GM12878 (cell line): ENCODE measurements at places on chromosomes 12 and 14.

DNA sequence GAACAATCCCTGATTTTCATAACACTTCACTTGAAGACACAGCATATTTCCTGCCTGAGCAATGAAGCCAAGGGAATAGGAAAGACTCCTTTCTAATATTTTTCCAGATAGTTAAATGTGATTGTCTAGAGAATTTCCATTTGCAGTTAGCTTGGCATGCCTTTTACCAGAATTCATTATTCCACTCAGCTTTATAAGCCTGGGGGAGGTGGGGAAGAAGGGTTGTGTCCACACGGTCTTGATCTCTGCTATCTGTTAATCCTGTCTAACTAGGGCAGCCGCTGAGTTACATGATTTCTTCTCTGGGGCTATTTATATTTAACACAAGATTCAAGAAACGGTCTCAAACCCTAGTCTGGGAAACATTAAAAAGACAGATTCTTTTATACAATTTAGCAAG, 146.6 kb upstream of the FSCB start:
- no peak for DNase-seq

DNA sequence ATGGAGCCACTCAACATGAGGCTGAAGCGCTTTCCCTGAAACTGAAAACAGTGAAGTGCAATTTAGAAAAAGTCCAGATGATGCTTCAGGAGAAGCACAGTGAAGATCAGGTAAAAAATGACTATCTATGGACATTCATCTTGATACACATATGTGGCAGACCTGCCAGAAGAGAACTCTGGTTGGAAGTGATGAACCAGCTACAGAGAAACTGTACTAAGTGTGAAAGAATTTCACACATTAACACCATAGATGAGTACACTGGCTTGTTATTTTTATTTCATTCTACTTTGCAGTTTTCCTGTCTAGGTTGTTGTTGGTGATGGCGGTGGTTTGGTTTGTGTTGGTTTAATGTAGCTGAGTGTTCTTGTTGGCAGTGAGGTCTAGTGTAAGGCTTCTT, 174.7 kb downstream of the ESR2 start:
- DNase-seq: no peak

GRCh38 chr14:68604361-68604730, 188.5 kb downstream of the ZFP36L1 start:
- no peak for DNase-seq

- peak; percentile 93 for DNase-seq
These were observed 57.3 kb downstream of the DAD1 start for GRCh38 chr14:22531451-22532344.

DNA sequence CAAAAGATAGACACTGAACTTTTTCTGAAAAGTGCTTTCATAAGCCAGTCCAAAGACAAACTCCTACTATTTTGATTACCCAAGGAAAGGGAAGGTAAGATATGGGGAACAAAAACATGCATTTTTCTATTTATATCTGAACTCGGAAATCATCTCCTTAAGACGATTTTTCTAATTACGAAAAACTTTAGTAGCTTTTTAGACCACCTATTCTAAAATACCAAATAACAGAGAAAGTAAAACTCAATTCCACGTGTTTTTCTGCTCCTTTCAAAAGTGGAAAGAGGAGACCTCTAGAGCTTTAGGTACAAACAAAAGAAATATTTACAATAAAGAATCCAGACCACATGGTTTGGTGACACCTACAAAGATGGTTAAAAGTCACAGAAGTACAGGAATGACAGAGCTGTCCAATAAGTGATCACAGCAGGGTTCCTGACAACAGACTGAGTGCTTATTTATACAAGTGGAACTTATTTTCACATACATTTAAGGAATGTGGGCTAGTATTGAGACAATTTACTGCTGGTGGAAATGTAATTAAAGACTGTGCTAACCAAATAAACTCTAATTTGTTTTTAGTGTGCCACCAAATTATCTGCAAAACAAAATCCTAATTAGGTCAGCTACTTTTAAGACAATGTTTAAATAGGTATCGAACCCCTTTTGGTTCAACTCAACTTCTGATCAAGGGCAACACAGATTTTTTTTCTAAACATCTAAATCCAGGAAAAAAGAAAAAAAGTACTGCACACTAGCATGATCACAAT, 2.4 kb downstream of the LRIG3 start:
- no peak for DNase-seq

DNA sequence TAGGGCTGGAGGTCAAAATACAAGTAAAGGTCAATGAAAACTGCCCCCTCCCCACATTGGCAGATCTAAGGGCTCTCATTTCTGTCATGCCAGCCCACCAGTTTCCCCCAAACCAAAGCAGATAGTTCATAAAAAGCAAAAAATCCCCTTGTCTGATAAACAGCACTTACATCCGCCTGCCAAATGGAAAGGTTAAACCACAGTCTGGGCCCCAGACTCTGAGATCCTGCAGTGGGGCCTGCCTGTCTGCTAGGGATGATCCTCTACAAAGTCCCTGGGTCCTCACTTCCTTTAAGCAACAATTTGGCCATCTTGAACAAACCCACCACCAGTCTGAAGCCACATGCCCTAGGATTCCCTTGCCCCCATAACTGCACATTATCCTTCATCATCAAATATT, 9.7 kb upstream of the RPS26 start:
- no peak for DNase-seq

- no peak for DNase-seq
These were observed 43.6 kb downstream of the ETV6 start for GRCh38 chr12:11693067-11693466.

DNA sequence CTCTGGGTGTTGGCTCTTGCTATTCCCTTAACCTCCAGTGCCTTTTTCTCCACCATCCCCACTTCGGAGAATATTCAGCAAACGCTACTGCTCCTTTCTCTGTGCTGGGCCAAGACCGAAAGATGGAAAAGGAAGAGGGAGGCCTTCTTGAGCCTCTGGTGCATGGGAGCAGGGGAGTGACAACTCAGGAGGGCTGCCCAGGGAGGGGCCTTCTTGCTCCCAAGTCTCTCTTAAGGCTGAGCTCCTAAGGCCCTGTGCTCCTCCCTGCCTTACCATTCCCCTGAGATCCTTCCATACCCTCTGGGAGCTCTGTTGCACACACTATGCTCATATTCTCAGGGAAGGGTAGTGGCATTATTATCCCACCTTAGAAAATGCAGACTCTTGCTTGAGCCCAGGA, 34.9 kb downstream of the SH2B3 start:
- no peak for DNase-seq

- no peak for DNase-seq
These were observed 182.7 kb upstream of the EEA1 start for GRCh38 chr12:93111773-93112172.

GRCh38 chr12:53736592-53736991, 9.3 kb upstream of the CALCOCO1 start:
- DNase-seq: no peak

- DNase-seq: no peak
These were observed 1.5 kb upstream of the GPR65 start for GRCh38 chr14:88003425-88003824.

DNA sequence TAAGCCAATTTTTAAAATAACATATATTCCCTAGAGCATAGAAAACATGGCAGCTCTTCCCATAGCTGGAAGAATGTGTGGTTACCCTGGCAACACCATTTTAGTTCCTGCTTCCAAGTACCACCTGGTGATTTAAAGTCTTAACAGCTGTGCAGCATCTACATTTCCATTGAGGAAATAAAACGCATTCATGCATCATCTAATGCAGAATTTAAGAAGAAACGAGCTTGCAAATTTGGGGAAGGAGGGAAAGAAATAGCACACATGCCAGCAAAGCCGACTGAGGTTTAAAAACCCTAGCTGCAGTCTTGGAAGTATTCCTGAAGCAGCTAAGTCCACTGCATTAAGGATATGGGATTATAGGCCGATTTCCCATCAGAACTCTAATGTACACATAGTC, 22.8 kb upstream of the SLC38A2 start:
- DNase-seq: no peak

DNA sequence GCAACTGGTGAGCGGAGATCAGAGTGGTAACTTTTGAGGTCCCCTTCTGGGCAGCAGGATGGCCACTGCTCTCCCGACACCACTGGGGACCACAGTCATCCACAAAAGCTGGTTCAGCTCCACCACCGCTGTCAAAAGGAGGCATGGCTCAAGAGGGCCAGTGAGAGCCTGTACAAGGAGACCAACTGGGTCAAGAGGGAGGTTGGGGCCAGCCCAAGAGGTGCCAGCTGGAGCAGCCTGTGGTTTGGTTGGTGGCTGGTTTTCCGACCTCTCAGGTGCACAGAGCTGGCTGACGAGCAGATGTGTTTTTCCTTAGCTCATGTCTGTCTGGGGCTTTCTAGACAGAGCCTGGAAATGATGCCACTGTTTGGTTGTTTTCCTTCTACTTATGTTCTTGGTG, 60.1 kb downstream of the ERH start:
- DNase-seq: no peak

DNA sequence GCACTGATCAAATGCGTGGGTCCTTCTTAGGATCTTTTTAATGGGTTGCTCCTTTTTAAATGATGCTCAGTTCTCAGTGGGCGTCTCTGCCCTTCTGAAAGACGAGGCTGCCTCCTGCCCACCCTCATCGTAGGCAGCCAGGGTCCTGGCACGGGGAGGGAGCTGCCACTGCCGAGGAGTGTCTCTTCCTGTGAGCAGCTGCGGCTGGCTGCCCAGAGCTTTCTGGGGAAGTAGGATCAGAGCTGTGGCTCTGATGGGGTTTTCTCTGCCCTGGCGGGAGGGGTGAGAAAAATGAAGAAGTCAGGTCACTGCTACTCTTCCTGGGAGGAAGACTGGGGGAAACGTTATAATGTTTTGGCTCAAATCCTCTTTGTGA, 31.1 kb upstream of the BEGAIN start:
- no peak for DNase-seq

GRCh38 chr14:99521176-99522024, 40.2 kb downstream of the CCNK start:
- DNase-seq: no peak

DNA sequence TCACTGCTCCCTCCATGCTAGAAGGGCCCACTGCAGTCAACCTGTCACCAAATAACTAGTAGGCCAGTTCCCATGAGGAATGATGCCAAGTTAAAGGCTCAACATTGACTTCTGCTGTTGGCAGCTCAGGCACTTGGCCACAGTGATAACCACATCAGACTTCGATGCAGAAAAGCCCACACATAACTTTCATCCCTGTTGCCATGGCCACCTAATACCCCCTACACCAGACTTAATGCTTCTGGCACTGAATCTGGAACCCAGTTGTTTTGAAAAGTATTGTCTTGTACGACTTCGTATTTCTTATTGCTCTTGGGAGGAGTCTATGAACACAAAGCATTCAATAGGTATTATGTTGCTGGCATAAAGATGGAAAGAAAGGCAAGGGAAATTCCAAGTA, 44.3 kb upstream of the HELB start:
- DNase-seq: no peak

GRCh38 chr14:57574617-57575288, 81.1 kb upstream of the CCDC198 start:
- no peak for DNase-seq

GRCh38 chr12:124736115-124737039, 127.3 kb downstream of the SCARB1 start:
- DNase-seq: no peak

DNA sequence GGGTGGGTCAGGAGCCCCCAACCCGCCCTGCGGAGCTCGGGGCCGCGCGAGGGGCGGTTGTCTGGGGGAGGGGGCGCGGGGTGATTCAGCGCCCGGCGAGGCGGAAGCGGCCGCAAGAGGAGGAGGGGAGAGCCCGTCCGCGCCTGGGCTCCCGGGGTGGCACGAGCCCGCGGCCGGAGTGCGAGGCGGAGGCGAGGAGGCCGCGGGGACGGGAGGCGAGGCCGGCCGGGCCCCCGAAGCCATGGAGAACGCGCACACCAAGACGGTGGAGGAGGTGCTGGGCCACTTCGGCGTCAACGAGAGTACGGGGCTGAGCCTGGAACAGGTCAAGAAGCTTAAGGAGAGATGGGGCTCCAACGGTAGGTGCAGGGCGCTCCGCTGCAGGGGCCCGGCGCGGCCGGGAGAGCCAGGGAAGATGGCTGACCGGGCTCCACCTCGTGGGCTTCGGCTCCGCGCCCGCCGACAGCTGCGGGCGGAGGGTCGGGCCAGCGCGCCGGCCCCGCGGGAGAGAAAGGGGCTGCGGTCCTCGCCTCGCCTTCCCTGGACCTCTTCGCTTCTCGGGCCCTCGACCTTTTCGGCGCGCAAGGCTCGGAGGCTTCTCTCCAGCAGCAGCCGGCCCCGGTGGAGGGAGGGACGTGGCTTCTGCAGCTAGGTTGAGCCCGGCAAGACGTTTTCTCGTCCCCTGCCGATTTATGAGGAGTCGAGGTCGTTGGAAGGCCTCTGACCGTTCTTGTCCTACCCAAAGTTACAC, 677 bp downstream of the ATP2A2 start:
- DNase-seq: no peak

DNA sequence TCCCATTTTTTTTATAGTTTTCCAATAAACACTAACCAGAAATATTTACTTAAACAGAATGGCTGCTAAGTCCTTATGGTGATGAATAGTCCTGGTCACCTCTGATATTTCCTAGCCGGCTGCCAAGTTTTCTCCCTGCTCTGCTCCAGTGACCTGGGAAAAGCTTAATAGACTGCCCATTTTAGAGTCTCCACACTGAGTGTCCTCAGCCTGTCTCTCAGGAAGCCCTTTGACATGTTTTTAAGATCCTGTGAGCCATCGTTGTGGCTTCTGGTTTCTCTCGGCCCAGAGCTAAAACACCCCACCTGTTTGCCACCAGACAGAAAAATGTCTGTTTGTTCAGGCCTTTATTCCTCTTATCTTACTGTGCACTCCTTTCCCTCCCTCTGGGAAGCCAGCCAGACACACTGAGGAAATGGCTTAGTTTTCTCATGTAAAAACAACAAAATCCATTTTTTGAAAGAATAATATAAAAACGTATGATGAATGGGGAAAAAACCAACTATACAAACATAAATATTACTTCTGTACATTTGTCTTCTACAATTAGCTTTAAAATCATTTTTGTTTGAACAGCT, 25.4 kb upstream of the ALDH2 start:
- no peak for DNase-seq

- no peak for DNase-seq
These were observed 25.7 kb upstream of the COCH start for GRCh38 chr14:30848449-30849240.

- DNase-seq: no peak
These were observed 31.7 kb upstream of the GPRC5A start for GRCh38 chr12:12859690-12860089.

DNA sequence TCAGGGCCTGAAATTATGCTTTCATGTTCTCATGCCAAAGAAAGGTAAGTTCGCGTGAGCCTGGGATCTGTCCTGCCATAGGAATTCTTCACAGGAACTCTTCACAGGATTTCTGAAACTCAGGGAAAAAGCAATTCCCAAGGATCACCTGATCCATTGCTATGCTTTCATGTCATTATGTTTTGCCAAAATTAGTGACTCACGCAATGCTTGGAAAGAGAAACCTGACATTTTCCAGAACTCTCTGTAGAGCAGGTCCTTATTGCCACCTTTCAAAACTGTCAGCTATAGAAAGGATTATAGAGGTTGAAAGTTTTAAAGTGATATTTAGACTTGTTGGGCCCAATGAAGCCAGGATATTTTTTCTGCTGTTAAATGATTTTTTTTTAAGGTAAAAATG, 6.3 kb upstream of the KCNJ8 start:
- no peak for DNase-seq

- no peak for DNase-seq
These were observed 15.7 kb upstream of the IFT81 start for GRCh38 chr12:110108309-110109036.

GRCh38 chr14:59500732-59501131, 16.4 kb downstream of the JKAMP start:
- DNase-seq: no peak
